T-helper 1 cell (primary cell): ENCODE measurements at places on chromosomes 7 and 10.

GRCh38 chr7:80879849-80880248 lies 39.0 kb downstream of the SEMA3C start:
- no peak for DNase-seq

- DNase-seq: no peak
These were observed 33.0 kb upstream of the SLC25A13 start for GRCh38 chr7:96354881-96355280.

- DNase-seq: no peak
These were observed 40.0 kb downstream of the ETV1 start for GRCh38 chr7:13949445-13949844.

- no peak for DNase-seq
These were observed 5.3 kb upstream of the SFRP5 start for GRCh38 chr10:97777143-97777542.

DNA sequence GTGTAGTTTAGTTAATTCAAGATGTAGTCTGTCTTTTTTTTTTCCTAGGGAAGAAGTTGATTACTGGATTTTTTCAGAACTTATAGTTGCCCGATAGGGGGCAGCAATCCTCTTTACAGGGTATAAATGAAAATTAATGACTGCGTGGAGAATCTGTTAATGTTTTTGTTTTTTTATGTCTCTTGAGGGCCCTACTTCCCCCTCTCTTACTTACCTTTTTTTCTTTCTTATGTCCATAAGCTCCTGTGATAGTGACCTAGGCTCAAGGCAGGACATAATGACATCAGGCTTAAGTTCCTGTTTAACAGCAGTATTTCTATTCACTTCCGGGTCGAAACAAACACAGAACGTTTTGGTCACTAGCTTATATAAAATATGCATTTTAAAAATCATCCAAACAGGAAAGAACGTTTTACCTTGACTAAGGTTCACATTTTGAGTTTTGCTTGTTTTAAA lies 18.8 kb downstream of the CDC123 start:
- DNase-seq: peak; percentile 17

DNA sequence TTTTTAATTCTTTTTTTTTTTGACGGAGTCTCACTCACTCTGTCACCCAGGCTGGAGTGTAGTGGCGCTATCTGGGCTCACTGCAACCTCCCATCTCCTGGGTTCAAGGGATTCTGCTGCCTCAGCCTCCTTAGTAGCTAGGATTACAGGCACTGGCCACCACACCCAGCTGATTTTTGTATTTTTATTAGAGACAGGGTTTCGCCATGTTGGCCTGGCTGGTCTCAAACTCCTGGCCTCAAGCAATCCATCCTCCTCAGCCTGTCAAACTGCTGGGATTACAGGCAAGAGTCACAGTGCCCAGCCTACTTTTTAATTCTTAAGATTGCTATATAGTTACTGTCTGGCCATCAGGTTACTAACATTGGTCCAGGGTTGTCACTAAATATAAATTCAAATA lies 59.6 kb downstream of the ZNF277 start:
- no peak for DNase-seq

- no peak for DNase-seq
These were observed 683.2 kb upstream of the IGFBP3 start for GRCh38 chr7:46604241-46604661.

DNA sequence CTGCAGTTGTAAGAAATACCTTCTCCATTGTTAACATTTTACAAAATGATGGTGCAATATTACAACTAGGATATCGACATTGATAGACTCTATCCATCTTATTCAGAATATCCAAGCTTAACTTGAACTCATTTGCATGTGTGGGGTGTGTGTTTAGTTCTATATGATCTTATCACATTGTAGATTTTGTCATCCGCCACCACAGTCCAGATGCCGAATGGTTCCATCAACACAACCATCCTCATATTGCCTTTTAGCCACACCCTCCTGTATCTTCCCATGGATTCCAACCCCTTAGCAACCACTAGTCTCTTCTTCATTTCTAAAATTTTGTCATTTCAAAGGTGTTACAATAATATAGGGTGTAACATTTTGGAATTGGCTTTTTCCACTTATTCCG lies 452.9 kb upstream of the AKR1E2 start:
- no peak for DNase-seq

DNA sequence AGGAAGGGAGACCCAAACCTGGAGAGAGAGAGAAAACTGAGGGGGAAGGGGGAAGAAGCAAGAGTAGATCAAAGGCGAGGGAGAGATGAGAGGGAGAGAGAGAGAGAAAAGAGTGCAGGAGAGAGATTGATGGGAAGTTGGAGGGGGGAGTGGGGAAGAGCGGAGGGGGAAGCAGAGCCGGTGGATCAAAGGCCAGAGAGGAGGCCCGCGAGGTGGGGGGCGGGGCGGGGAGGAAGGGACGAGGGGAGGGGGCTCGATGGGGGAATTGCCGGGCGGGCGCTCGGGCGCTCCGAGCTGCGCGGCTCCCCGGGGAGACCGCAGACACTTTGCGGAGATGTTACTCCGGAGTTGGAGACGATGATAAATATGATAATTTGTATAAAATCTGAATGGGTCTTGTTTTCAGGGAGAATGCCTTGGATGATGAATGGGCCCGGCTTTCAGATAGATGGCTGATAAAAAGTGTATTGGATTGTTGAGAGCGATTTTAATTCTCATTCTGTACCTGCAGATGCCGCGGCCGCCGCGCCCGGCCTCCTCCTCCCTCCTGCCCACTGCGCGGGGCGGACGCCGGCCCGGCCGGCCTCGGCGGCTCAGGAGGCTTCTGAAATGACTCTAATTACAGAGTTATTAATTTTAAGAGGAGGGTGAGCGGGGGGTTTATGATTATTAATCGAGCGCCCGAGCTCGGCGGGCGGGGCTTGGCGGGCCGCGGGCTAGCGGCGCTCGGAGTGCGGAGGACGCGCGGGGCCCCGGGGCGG lies 21.4 kb upstream of the PAX2 start:
- no peak for DNase-seq

- DNase-seq: no peak
These were observed 830 bp downstream of the IMPDH1 start for GRCh38 chr7:128408709-128409595.

- DNase-seq: no peak
These were observed 1.6 kb downstream of the SFMBT2 start for GRCh38 chr10:7409045-7409731.

DNA sequence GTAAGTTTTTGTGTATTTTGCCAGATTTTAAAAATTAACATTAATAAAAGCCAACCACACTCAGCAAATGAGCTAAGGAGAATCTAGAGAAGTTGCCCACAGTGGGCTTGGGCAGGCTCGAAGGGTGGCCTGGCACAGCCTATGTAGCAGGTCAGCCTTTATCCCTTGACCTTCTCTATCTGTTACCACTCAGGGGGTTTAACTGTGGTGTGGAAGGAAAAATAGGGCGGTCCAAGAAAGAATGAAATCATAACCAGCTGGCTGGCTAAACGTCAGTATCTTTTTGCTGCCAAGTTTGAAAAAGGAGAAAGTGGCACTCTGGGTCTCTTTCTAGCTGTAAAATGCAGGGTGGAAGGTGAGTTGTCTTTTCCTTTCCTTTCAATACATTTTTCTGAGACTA lies 130.3 kb upstream of the ASAH2 start:
- no peak for DNase-seq

DNA sequence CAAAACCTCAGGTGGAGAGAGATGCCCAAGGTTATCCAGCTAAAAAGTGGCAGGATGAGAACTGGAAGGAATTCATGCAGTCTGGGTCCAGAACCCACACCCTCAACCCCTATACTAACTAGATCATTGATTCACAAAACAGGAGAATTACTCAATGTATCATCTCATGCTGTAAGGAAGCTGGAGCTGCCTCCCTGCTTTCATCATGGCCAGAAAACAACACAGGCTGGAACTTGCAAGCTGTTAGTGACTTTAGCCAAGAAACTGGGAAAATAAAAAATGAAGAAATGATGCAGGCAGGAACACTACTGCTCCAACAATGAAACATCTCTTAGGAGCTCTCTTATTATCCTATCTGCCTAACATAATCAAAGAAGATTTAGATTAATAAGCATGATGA lies 619.8 kb upstream of the CELF2 start:
- no peak for DNase-seq

GRCh38 chr10:94052866-94053791 lies 59.4 kb downstream of the PLCE1 start:
- DNase-seq: no peak

DNA sequence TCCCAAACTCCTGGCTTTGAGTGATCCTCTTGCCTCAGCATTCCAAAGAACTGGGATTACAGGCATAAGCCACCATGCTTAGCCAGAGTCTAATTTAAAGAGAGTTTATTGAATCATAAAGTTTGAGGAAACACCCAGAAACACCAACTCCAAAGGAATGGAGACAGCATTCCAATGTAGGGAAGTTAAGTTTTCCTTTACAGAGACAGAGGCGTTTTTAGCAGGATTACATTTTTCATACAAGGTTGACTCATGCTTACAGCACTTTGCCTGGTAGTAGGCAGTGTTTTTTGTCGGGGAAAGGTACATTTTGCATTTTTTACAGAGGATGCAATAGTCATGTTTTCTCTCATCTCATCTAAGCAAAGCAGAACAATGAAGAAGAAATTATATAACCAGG lies 18.9 kb upstream of the OPN4 start:
- DNase-seq: no peak

DNA sequence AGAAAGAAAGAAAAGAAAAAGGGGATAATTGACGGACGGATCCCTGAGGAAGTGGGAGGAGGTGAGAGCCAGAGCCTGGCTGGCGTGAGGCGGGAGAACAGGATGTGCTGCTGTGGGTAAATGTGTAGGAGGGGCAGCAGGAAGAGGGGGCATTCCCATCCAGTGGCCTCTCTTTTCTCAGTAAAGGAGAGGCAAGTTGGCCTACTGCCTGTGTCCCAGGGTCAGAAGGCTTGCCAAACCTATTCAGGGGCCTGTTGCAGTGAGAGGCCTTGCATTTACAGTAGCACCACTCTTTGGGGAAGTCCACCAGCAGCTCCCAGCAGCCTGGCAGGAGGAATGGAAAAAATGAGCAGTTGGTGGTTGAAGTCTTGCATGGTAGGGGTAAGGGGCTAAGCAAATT lies 26.6 kb upstream of the ASCC1 start:
- DNase-seq: no peak

- no peak for DNase-seq
These were observed 176.3 kb upstream of the LRGUK start for GRCh38 chr7:133950855-133951254.

- DNase-seq: no peak
These were observed 14.5 kb downstream of the SH2D4B start for GRCh38 chr10:80552151-80552646.

GRCh38 chr7:96949766-96950165 lies 55.6 kb upstream of the DLX6 start:
- no peak for DNase-seq

GRCh38 chr7:139769066-139769465 lies 8.7 kb downstream of the HIPK2 start:
- DNase-seq: no peak

GRCh38 chr10:27998954-27999275 lies at the start of gene ODAD2:
TSS of gene ODAD2 (minus strand) at chr10:27999079. CDS start at chr10:27995142, 3,937 bp downstream.
- no peak for DNase-seq

GRCh38 chr10:25028711-25029110 lies 12.3 kb downstream of the THNSL1 start:
- no peak for DNase-seq

- DNase-seq: no peak
These were observed 803 bp downstream of the RAPGEF5 start for GRCh38 chr7:22356010-22356691.

- no peak for DNase-seq
These were observed 42.8 kb upstream of the FIGNL1 start for GRCh38 chr7:50492770-50493519.

GRCh38 chr10:36721871-36722270 lies 403.5 kb upstream of the ANKRD30A start:
- no peak for DNase-seq

GRCh38 chr10:117537436-117537903 lies 5.1 kb upstream of the EMX2 start:
- DNase-seq: no peak

DNA sequence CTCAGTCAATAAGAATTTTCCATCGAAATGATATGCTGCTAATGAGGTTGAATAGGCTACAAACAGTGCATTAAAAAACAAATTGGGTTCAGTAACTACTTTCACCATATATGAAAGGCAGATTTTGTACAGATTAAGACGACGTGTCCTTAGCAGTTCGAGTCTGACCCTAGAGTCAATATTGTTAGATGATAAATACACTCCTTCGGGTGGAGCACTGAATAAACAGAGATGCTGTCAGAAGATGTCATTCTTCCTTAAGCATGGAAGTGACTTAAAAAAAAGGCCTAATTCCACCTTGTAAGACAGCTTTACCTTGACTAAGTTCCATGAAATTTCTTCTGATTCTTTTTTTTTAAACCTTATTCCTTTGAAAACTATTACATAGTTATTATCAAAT lies 5.8 kb upstream of the AGR2 start:
- no peak for DNase-seq

- DNase-seq: no peak
These were observed 18.1 kb upstream of the DPYSL4 start for GRCh38 chr10:132168571-132169030.

DNA sequence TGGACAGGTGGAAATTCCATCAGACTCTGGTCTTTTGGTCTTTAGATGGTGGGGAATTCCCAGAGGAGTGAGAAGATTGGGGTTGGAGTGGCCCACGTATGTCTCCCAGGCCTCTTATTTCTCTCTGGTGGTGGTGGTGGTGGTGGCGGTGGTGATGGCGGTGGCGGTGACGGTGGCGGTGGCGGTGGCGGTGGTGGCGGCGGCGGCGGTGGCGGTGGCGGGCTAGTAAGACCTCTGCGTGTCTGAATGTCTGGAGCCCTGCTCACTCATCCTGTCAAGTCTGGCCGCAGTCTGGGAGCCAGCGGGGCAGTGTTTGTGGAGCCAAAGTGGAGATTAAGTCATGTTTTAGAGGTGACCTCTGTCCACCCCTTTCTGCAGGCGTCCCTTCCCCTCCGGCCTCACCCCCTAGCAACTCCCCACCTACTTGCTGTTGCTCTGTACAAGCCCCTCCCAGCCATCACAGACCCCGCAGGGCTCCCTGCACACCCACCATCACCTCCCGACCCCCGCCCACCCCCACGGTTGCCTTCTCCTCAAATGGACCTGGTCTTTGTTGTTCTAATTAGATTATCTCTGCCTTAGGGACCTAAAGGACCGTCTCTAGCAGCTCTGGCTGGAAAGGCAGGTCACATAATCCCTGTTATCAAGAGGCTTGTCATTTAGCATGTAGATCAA lies 165.0 kb upstream of the TBX20 start:
- no peak for DNase-seq

- DNase-seq: peak; percentile 63
These were observed 27.9 kb upstream of the DPYSL4 start for GRCh38 chr10:132158823-132159222.
